Pancreas (tissue), 10 donors: ENCODE measurements at places on chromosomes 12 and 14. TPM values are rescaled to one million over a fixed set of nuclear protein-coding genes. Genes with fewer than 3 reads are reported as not detected.

Gene TAS2R20
- not detected for polyA plus RNA-seq

GRCh38 chr12:44775901-44776300 lies 100.2 kb downstream of the NELL2 start:
- no peaks in the 10 kb centered on the region for H3K4me1 ChIP-seq
- DNase-seq: no peak
- H3K27me3 ChIP-seq: no peaks in the 10 kb centered on the region
- no peak overlapping the region for H3K4me3 ChIP-seq
- H3K36me3 ChIP-seq: no peaks in the 10 kb centered on the region

- H3K27ac ChIP-seq: no peak overlapping the region
- no peaks in the 10 kb centered on the region for H3K36me3 ChIP-seq
- H3K4me3 ChIP-seq: no peak overlapping the region
- no peaks in the 10 kb centered on the region for H3K4me1 ChIP-seq
Measured at GRCh38 chr12:73362666-73363065, 1090.5 kb downstream of the TRHDE start.

GRCh38 chr14:36988989-36989388 lies 183.4 kb downstream of the SLC25A21 start:
- no peaks in the 10 kb centered on the region for H3K36me3 ChIP-seq
- no peak overlapping the region for H3K4me3 ChIP-seq
- H3K27ac ChIP-seq: no peak overlapping the region
- no peak for DNase-seq
- no peaks in the 10 kb centered on the region for H3K27me3 ChIP-seq

DNA sequence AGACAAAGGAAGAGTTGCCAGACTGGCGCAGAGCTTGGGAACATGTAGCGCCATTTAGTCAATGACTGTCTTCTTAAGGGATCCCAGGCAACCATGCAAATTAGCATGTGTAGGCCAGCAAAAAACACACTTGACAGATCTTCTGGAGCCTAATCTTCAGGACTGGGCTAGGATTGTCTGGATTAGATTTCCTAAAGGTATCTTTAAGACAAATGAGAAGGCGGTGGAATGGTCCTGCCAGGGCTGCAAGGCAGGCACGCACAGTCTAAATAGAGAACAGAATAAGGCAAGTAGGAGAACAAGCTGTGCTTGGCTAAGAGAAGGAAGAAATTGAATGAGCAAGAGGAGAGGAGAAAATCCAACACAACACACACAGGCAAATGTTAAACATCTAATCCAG lies 80.0 kb downstream of the CIT start:
- H3K4me3 ChIP-seq: no peak overlapping the region
- no peaks in the 10 kb centered on the region for H3K4me1 ChIP-seq
- no peak for DNase-seq
- no peak overlapping the region for H3K27ac ChIP-seq
- no peaks in the 10 kb centered on the region for H3K27me3 ChIP-seq

Gene NPAS3
- 0.23 TPM for polyA plus RNA-seq

DNA sequence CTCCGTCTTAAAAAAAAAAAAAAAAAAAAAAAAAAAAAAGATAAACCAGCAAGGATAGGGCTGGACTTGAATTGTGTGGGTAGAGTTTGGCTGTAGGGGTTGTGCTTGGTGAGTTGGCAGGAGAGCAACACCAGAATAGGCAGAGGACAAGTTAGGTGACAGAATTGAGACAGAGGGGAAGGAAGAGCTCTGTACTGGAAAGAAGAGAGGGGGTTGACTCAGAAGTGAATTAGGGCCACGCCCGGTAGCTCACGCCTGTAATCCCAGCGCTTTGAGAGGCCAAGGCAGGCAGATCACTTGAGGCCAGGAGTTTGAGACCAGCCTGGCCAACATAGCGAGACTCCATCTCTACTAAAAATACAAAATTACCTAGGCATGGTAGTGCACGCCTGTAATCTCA lies 6.1 kb upstream of the TMEM30B start:
- no peak overlapping the region for H3K27ac ChIP-seq
- no peak overlapping the region for H3K4me3 ChIP-seq
- DNase-seq: no peak
- peaks cover 22% of the 10 kb centered on the region for H3K4me1 ChIP-seq
- H3K27me3 ChIP-seq: no peaks in the 10 kb centered on the region
- H3K36me3 ChIP-seq: no peaks in the 10 kb centered on the region

DNA sequence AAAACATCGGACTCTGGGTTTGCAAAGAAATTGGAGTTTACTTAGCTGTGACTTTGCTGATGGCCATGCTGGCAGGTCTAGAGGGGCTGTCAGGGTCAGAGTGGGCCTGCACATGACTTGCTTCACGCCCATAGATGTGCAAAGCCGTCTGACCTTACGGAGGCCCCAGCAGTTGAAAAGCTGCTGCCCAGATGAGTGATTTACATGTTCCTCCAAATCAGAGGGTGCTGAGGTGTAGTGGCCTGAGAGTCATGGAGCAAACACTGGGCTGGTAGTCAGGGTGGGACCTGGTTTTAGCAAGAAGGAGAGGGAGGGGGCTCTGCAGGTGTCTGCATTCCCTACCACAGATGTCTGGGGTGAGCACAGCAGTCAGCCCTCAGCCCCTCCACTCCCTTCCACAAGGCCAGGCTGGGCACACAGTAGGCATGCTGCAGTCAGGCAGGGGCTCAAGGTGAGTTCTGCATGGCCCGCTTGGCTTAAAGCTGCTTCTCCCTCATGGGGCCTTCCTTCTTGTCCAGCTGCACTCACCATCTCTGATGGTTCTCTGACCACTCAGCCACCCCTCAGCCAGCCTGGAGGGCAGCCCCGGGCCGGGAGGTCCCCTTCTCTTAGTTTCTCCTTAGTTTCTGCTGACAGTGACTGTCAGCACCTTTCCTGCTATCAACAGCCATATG lies 34.2 kb upstream of the EML1 start:
- no peaks in the 10 kb centered on the region for H3K36me3 ChIP-seq
- no peaks in the 10 kb centered on the region for H3K27me3 ChIP-seq
- DNase-seq: no peak
- no peak overlapping the region for H3K4me3 ChIP-seq
- H3K4me1 ChIP-seq: no peaks in the 10 kb centered on the region

Gene TAS2R30
- not detected for polyA plus RNA-seq

Gene RHOF
- polyA plus RNA-seq: 5.6 TPM

Gene TAS2R19
- 0.19 TPM for polyA plus RNA-seq

Gene OTX2
- polyA plus RNA-seq: not detected

GRCh38 chr14:64997108-64997794 lies 10.6 kb downstream of the FNTB start:
- no peak overlapping the region for H3K27ac ChIP-seq
- no peaks in the 10 kb centered on the region for H3K27me3 ChIP-seq
- H3K4me3 ChIP-seq: no peak overlapping the region
- no peaks in the 10 kb centered on the region for H3K36me3 ChIP-seq
- no peak for DNase-seq

DNA sequence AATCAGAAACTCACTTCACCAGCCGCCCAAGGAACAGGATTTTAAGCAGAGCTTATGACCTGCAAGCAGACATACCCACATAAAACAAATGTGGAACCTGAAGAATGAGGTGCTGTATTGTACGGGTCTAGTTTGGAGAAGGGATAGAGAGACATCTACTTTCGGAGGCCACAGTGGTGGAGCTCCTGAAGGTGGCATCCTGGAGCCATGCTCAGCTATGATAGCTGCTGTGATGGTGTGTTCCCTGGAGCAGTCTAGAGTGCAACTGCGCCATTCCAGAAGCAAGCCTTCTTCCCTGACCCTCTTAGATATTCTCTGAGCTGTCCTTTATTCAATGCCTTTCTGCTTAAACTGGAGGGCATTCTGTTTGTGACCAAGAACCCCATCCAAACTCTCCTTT lies 402.6 kb downstream of the FUT8 start:
- H3K27ac ChIP-seq: no peak overlapping the region
- H3K4me3 ChIP-seq: no peak overlapping the region
- no peaks in the 10 kb centered on the region for H3K4me1 ChIP-seq
- H3K36me3 ChIP-seq: no peaks in the 10 kb centered on the region
- H3K27me3 ChIP-seq: no peaks in the 10 kb centered on the region

Gene TAS2R13
- polyA plus RNA-seq: not detected
